Osteocyte (in vitro differentiated cells): ENCODE measurements at places on chromosomes 16 and 17. TPM values are rescaled to one million over a fixed set of nuclear protein-coding genes. Genes with fewer than 3 reads are reported as not detected.

The KRT31 gene
- total RNA-seq, result not detected in 2 replicates

DNA sequence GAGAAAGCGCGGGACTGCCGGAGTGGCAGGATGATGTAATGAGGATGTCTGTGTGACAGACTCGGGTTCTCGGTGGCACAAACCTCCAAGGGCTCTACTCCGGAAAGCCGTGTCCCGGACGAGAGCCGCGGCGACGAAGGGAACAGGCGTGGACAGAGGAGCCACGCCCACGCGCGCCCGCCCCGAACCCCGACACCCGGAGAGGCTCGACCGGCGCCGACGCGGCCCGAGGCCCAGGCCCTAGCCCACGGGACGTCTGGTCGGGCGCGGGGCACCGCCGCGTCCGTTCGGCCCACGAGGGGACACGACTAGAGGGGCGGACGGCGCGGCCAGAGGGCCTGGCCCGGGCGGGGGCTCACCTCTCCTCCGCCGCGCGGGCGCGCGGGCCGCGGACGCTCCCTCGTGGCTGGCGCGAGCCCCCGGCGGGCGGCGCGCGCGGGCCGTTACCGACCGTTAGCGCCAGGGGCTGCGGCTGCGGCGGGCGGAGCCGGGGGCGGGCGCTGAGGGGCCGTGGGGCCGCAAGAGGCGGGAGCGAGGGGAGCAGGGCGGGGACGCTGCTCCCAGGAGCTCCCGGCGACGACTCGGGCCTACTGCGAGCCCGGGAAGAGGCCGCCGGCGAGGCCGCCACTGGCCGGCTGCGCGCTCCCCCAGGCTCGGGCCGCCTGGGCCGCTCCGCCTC, 2.1 kb upstream of the IRX5 start:
- no peak for DNase-seq
- H3K27me3 ChIP-seq, result peaks cover 12% of the 10 kb centered on the region
- peaks cover 10% of the 10 kb centered on the region for H3K36me3 ChIP-seq
- H3K27ac ChIP-seq, result peak overlapping the region; percentile 95

The CACNA1G gene
- 0.10 and 0.11 TPM in 2 replicates for total RNA-seq

The HAGH gene
- total RNA-seq, result 55.0 and 57.0 TPM in 2 replicates

The FBXO39 gene
- total RNA-seq, result not detected in 2 replicates

DNA sequence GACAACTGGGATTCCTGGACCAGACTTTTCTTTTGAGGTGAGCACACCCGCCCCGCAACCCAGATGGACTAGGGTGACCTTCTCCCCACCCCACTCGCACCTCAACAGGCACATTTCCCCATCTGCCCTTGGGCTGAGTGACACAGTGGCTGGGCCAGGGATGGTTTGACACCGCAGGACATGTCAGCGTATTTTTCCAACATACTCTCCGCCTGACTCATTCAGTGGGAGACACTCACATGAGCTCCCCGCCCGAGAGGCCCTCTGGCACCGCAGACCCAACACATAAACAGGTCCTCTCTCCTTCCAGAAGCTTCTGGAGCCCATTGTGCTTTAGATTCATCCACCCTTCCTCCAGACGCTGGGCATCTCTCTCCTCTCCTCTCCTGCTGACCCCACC, 69.4 kb downstream of the ZDHHC7 start:
- peaks cover 35% of the 10 kb centered on the region for H3K4me1 ChIP-seq
- H3K4me3 ChIP-seq, result no peak overlapping the region
- H3K27ac ChIP-seq, result peak overlapping the region; percentile 89

The ABCA10 gene
- 1.7 and 1.8 TPM in 2 replicates for total RNA-seq

- no peak for DNase-seq
- peaks cover 1% of the 10 kb centered on the region for H3K4me1 ChIP-seq
- H3K36me3 ChIP-seq, result no peaks in the 10 kb centered on the region
- no peak overlapping the region for H3K4me3 ChIP-seq
- no peak overlapping the region for H3K27ac ChIP-seq
Measured at GRCh38 chr17:391850-392249, 39.2 kb upstream of the RPH3AL start.

The C17orf100 gene
- 3.1 and 3.2 TPM in 2 replicates for total RNA-seq

DNA sequence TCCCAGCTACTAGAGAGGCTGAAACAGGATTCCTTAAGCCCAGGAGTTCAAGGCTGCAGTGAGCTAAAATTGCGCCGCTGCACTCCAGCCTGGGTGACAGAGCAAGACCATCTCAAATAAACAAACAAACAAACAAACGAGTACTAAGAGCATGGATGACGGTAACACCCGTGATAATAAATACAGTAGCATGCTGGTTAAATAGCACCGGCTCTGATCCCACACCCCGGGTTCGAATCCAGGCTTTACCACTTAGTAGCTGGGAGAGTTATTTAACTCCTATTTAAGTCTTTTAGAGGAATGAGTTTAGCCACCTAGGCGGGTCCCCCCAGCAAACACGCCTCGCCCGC, 301 bp upstream of the METTL22 start:
- DNase-seq, result no peak
- H3K27ac ChIP-seq, result no peak overlapping the region
- peak overlapping the region; percentile 97 for H3K4me3 ChIP-seq

GRCh38 chr16:67653128-67653788, 6.8 kb downstream of the ACD start:
- peaks cover 5% of the 10 kb centered on the region for H3K4me1 ChIP-seq
- no peak overlapping the region for H3K27ac ChIP-seq
- no peaks in the 10 kb centered on the region for H3K36me3 ChIP-seq

- H3K36me3 ChIP-seq, result no peaks in the 10 kb centered on the region
- H3K4me3 ChIP-seq, result no peak overlapping the region
- peaks cover 12% of the 10 kb centered on the region for H3K27me3 ChIP-seq
- no peak overlapping the region for H3K27ac ChIP-seq
- no peak for DNase-seq
- H3K4me1 ChIP-seq, result peaks cover 21% of the 10 kb centered on the region
Measured at GRCh38 chr16:14360326-14361037, 269.6 kb downstream of the PARN start.

The TOB1 gene
- total RNA-seq, result 34.2 and 40.1 TPM in 2 replicates

The KRTAP4-4 gene
- total RNA-seq, result not detected in 2 replicates

- H3K36me3 ChIP-seq, result no peaks in the 10 kb centered on the region
- peaks cover 4% of the 10 kb centered on the region for H3K4me1 ChIP-seq
- H3K27ac ChIP-seq, result no peak overlapping the region
- H3K27me3 ChIP-seq, result peaks cover 50% of the 10 kb centered on the region
- DNase-seq, result no peak
Measured at GRCh38 chr17:27792095-27792494, 8.2 kb downstream of the NOS2 start.

The C16orf92 gene
- not detected in 2 replicates for total RNA-seq
